NCI-H774 (cell line): ENCODE measurements at places on chromosomes 5 and 9.

DNA sequence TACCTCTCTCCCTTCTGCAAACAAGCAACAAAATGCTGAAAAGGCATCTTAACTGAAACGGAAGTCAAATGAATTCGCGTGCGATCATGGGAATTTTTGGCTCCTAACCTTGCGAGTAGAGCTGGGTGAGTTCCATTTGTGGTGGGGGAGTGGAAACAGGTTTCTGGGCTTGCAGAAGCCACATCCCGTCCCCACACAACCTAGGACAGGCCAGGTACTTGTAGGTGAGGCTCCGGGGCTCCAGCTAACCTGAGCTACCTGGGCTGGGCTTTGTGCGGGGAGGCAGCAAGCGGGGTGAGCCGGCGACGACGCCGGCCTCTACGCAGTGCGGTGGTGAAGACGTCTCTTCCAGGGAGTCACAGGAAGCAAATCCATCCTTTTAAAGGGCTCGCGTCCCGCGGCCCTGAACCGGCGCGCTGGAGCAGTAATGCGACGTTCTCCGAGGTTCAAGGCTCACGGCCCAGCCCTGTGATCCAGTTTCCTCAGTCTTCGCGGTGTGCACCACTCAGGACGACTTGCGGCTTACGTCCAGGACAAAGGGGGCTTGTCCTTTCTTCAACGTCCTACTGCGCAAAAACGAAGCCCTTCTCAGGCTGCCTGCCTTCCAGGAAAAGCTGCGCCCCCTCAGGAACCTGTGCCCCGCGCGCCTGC lies 567 bp upstream of the SPIN1 start:
- DNase-seq = peak; percentile 58

GRCh38 chr5:34474573-34475021 lies 181.5 kb upstream of the RAI14 start:
- DNase-seq = peak; percentile 53

DNA sequence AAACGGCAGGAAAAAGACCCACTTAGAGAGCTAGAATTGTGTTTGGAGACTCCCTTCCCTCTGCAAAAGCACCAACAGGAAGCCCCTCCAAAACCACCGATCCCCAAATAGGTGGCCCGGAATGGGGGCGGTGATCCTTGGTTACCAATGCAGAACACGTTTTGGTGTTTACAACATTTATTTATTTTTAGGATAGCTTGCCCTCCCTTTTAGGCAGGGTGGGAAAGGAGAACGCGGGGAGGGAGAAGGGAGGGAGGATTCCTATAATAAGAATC lies 579 bp upstream of the NTRK2 start:
- DNase-seq = no peak

DNA sequence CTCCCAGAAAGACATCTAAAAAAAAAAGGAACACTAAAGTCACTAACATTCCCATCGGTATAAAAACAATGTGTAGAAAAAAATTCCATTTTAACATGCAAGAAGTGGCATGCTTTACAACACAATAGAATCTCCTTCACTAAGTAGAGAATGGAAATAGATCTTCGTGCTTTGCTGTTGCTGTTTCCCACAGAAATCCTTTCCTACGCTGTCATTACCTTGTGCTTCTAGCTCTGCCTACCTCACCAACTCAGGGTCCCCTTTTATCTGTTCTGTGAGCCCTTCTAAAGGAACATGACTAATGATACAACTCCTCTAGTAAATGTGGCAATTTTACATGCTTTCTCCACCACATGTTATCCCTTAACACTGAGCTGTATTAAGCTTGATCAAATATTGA lies 202.9 kb downstream of the MCTP1 start:
- DNase-seq = no peak

DNA sequence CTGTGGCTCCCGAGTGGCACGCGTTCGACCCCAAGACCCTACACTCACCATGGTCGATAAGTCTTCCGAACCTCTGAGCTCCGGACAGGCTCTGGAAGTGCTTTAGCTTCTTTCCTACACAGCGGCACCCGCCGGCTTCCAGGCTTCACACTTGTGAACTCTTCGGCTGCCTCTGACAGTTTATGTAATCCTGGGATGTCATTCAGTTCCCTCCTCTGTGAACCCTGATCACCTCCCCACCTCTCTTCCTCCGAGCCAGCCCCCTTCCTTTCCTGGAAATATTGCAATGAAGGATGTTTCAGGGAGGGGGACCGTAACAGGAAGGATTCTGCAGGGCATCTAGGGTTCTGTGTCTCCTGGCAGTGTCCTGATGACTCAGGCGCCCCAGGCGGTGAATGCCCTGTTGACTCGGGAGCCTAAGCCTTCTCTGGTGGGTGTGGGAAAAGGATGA lies at the start of gene CD14:
Gene CD14, minus strand, starts transcription at position 155 of the 451 bp plus-strand sequence. Its CDS starts 104 bp downstream, at position 51.
- DNase-seq = no peak

DNA sequence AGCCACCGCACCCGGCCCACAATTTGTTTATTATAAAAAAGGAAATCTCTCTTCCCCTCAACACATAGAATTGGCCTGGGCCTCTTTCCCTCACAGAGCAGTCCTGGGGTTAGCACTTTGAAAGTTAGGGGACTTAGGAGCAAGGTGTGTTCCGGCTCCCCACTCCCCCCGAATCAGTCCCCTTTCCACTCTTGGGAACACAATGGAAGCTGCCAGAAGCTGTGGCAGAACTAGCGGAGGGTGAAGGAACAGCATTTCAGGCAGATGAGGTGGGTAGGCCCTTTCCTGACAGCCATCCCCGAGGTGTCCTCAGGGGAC lies 16.4 kb upstream of the C5orf47 start:
- no peak for DNase-seq

DNA sequence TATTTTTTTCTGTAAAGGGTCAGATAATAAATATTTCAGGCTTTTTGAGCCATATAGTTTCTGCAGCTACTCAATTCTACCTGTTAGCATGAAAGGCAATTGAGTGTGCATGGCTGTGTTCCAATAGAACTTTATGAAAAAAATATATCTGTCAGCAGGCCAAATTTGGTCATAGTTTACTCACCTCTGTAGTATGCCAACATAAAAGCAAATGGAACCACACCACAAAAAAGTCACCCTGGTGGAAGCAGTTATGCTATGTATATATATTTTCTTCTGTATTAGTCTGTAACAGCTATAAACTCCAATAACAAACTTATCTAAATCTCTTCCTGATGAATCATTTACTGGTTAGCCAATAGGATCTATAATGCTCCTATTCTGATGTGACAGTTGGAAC lies 3.4 kb downstream of the SLC38A9 start:
- no peak for DNase-seq
